ENCODE measurements at places on chromosomes 16 and 17.

GRCh38 chr17:77101521-77102410 lies 39.0 kb upstream of the SEC14L1 start:
- no peak for DNase-seq

- no peak for DNase-seq
Measured at GRCh38 chr16:84833144-84833500, 13.3 kb downstream of the CRISPLD2 start.

DNA sequence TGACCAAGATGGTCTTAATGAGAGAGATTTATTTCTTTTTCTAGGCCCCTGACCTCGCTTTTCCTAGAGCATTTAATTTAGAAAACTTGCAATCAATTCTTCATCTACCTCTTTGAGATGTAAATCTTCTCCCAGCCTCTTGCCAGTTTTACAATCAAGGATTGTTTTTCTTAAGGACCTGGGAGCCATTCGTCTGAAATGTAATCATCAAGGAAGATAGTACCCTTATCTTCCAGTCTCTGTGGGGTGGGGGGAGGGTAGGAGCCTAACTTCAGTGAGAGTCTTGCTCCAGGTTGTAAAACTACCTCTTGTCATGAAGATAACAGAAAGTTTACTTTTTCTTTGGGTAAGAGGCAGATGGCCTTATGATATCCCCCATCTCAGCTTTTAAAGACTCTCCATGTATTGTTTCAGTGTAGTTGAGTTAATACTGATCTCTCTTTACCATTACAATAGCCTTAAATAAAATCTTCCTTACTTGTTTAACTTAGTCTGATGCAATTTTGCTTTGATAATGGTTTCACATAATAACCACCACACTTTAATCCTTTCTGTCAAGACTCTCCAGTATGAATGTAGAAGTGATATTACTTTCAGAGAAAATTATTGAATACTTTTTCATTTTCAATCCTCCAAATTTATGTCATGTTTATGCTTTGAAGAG lies 110.2 kb upstream of the CPHXL start:
- no peak for DNase-seq

- no peak for DNase-seq
Measured at GRCh38 chr17:34006126-34006525, 249.0 kb upstream of the CCL2 start.

- no peak for DNase-seq
Measured at GRCh38 chr16:11063448-11064201, 119.3 kb downstream of the CLEC16A start.

DNA sequence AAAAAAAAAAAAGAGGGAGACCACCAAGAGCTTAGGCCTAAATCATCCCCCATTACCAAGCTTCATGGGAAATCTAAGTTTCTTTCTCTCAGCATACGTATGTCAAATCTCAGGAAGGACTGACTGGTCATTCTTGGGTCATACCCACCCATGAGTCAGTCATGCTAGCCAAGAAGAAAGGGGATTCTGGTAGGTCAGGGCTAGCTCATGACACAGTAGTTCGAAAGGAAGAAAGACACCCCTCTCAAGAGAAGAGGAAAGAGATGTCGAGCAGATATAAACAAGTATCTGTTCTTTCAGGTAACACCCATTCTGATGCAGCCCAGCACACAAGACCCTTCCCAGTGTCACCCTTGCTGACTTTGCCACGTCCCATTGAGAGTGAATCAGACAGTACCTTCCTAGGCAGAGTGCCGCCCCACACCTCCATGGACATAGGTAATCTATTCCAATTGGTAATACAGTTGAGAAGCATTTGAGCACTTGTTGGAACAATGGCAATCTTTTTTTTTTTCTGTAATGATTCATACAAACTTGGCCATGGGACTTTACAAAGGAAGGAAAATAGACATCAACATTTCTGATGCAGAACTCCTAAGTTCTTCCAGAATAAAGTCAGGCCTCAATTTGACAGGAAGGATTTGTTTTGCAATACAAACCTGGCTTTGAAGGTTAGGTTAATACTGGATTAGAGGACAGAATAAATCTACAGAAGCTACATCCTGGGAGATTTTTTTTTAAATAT lies 38.2 kb downstream of the COPRS start:
- no peak for DNase-seq

DNA sequence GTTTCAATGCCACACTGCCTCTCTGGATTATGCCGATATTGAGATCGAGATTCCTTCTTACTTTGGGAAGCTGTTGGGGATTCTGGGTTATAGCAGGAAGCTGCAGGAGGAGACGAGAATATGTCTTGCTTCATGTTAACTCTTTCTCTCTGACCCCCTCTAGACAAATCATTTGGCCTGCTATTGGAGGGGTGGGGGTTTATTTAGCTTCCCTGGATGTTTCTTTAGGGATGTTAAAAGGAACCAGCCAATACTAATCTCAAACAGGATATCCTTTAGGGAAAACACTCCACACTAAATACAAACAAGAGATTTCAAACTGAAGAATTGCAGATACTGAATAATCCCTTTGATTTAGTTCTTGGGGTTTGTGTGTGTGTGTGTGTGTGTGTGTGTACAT lies 102.6 kb downstream of the TMEM100 start:
- no peak for DNase-seq

- DNase-seq, result no peak
Measured at GRCh38 chr17:68627956-68628575, 26.9 kb upstream of the FAM20A start.

DNA sequence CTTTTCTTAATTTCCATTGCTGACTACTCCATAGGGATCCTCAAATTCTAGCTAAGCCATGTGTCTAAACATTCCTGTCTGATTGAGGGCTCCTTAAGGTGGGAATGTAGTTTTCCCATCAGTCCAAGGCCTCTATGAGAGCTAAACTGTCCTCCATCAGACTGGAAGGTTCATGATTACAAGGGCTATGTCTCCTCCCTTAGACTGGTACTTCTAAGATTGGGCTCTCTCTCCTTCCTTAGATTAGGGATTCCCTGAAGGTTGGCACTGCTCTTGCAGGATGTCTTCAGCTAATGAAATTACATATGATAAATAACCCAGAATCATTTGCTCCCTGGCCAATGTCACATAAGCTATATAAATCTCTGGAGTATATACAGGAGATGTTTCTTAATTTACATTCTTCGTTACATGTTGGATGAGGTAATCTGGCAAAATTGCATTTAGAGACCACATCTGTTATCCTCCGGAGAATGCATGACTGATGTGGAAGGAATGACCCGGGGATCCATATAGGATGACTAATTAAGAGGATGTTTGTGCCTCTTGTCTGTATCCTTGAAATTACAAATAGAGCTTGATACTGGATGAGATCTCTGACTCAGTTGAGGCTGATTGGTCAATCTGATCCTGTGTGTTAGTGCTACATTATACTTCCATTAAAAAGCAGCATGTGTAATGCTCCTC lies 14.2 kb downstream of the B4GALNT2 start:
- DNase-seq, result no peak
